ENCODE measurements at places on chromosomes 2 and 18. TPM values are rescaled to one million over a fixed set of nuclear protein-coding genes. Genes with fewer than 3 reads are reported as not detected.

DNA sequence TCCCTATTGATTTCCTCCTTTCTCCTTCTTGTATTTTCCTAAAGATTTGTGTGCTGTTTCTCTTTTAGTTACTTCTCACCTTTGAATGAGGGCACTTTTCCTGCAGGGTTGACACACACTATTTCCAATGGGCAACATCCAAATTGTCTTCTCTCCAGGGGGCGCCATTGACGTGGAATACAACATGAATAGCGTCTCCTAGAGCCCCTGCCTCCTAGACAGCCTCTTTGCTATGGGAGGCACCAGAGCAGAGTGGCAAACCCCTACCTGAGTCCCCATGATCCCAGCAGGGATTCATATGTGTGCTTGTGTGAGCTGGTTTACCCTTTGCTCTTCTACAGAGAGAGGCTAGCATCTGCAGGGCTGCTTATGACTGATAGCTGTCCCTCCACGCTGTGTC lies 61.3 kb upstream of the ITSN2 start:
- DNase-seq = peak; percentile 57

DNA sequence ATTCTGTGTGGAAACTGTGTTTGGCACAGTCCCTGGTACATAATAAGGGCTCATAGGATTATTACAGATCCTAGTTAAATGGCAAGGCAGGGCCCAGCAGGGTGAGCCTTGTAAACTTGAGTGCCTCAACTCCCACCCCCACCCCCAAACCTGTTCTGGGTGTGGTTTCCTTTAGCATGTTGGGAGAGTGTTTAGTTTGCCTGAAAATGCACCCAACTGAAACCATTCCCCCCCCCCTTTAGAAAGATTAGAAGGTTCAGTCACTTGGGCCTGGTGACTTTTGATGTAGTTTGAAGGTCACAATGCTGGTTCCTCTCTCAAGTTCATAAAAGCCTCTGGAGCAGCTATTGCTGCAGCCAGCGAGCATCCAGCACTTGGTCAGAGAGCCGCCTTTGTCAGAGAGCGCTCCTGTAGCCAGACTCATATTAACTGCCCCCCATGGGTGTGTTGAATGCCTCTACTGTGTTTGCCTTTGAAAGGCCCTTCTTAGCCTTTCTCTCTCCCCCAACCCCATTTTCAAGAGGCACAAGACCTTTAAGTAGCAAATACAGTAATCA lies 113.7 kb downstream of the SPTBN1 start:
- DNase-seq = no peak

DNA sequence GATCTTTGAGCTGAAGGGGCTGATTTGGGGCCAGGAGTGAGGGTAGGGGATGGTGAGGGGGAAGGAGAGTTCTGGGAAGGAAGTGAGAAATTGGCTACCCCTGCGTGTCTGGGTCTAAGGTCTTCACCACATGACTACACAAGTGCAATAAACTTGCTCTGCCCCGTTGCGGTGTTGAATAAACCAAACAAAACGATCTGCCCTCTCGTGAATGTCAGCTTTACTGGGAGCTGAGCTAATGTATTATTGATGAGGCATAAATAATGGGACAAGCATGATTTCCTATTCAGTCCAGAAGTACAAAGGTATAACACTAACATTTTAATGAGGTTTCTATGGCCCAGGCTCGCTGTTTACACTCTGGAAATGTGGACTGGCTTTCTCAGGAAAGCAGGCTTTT lies 8.0 kb upstream of the CFAP221 start:
- DNase-seq = no peak

DNA sequence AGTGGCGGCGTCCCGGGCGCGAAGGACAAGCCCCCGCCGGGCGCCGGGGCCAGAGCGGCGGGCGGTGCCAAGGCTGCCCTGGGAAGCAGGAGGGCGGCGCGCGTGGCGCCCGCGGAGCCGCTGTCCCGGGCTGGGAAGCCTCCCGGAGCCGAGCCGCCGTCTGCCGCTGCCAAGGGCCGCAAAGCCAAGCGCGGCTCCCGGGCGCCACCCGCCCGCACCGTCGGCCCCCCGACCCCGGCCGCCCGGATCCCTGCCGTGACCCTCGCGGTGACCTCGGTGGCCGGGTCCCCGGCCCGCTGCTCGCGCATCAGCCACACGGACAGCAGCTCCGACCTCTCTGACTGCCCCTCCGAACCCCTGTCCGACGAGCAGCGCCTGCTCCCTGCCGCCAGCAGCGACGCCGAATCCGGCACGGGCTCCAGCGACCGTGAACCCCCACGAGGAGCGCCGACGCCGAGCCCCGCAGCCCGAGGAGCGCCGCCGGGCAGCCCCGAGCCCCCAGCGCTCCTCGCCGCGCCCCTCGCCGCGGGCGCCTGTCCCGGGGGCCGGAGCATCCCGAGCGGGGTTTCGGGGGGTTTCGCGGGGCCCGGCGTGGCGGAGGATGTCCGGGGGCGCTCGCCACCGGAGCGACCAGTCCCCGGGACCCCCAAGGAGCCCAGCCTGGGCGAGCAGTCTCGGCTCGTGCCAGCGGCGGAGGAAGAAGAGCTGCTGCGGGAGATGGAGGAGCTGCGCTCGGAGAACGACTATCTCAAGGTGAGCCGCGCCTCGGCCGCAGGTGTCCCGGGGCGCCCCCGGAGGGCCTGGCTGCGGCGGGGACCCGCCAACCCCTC lies 820 bp downstream of the MTCL1 start:
- peak; percentile 65 for DNase-seq

DNA sequence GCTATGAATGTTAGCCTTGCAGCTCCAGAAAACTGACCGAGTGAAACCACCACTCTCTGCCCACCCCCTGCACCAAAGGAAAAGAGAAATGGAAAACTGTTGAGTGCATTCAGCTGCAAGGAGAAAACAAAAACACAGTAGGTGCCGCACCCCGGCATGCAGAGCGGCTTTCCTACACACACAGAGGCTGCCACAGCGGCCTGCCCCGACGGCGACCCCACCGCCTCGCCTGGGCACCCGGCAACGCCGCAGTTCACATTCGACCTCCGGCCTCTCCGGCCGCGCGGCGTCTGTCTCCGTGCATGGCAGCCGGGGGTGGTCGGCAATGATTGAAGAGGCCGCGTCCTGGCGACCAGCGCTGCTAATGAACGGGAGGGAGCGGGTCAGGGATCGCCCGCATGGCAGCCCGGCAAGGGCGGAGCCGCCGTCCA lies 417.1 kb upstream of the SALL3 start:
- DNase-seq = no peak

GRCh38 chr18:70142001-70142400 lies 63.5 kb downstream of the RTTN start:
- DNase-seq = no peak

DNA sequence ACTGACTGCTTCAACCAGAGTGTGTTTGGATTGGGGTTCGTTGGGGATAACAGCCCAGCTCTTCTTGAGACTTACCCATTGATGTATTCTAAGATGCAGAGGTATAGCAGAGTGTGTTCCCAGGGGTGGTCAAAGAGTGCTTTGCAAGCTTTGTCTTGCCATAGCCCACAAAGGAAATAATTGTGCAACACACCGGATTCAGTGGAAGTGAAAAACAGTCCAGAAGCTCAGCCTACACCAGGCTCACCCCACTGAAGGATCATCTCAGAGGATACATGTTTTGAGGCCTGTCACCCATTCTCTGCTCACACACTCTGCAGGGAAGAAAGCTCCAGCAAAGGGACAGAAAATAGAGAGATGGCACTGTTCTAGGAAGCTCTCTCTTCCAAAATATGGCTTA lies 9.6 kb downstream of the CACNB4 start:
- DNase-seq = no peak

- DNase-seq = no peak
Observed at GRCh38 chr2:19851116-19851695, 50.6 kb downstream of the TTC32 start.

- DNase-seq = peak; percentile 73
Observed at GRCh38 chr2:137951586-137951985, 12.7 kb upstream of the HNMT start.

DNA sequence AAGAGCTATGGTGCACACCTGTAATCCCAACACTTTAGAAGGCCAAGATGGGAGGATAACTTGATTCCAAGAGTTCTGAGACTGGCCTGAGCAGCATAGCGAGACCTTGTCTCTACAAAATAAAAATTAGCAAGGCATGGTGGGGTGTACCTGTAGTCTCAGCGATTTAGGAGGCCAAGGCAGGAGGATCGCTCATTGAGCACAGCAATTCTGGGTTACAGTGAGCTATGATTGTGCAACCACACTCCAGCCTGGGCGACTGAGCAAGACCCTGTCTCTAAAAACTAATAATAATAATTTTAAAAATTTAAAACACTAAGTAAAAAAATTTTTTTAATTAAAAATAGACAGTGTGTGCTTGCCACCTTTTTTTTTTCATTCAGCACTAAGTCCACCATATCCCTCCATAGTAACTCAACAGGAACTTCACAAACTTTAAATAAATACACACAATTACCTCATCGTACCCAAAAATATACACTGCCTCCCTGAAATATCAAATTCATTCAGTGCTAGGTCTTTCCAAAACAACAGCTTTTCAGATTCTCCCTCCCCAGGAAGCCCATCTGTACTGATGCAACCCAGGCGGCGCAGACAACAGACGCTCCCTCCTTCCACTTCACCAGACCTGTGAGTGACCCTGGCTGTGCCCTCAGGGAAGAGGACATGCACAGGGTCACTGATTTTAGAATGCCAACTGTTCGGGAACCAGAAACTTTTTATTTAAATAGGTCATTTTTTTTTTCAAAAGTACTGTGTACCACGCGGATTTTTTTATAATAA lies 29.6 kb downstream of the FAM168B start:
- no peak for DNase-seq

DNA sequence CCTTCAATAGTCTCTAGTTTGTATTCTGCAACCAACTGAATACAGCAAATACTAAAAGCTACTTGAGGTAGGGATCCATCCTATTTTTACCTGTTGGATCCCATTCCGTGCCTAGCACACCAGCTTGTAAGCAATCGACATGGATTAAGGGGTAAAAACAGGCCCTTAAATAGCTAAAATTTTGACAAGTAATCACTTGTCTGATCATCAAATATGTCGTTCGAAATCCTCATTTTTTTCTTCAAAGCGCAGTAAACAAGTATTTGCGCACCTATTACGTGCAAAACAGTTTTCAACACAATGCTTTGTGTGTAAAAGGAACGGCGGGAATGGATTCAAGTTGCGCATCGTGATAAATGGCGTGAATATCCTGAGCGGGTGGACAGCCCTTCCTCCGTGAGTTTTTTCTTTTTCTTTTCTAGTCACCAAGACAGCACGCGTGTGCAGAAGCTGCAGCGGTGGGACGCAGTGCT lies 1.4 kb upstream of the ACVR2A start:
- DNase-seq = no peak

DNA sequence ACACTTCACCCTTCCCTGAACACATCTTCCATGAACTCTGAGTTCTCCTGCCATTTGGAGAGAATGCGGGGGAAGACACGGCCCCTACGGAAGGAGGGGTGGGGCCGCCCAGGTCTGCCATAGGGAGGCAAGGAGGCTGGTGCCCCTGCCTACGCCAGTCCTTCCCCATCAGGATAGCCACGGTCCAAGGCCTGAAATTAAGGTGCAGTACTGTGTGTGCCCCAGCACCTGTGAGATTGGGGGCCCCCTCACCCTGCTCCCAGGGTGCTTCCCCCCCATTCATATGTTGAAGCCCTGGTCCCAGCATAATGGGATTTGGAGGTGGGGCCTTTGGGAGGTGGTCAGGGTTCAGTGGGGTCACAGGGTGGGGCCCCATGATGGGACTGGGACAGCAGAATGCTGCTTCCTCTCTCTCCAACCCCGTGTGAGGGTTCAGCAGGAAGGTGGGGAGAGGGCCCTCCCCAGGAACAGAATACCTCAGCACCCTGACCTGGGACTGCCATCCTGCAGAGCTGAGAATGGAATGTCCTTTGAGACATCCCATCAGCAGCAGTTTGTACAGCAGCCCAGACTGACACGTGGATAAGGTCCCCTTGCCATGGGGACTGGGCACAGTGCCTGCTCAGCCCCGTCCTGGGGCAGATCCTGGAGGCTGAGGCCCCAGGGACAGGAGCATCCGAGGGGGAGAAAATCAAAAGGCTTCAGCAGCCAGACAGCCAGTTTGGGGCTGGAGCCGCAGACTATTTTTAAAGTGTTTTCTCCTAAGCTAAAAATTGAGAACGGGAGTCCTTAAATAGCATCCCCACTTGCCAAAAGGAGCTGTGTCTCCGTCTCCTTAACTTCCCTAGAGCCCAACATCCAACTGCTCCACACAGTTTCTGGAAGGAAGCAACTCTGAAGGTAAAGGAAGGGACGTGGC lies 105.1 kb downstream of the NDUFA10 start:
- DNase-seq = no peak

GRCh38 chr2:111111101-111111755 lies 9.5 kb upstream of the BCL2L11 start:
- DNase-seq = no peak

- DNase-seq = peak; percentile 63
Observed at GRCh38 chr2:140600116-140600515, 1530.7 kb downstream of the LRP1B start.

DNA sequence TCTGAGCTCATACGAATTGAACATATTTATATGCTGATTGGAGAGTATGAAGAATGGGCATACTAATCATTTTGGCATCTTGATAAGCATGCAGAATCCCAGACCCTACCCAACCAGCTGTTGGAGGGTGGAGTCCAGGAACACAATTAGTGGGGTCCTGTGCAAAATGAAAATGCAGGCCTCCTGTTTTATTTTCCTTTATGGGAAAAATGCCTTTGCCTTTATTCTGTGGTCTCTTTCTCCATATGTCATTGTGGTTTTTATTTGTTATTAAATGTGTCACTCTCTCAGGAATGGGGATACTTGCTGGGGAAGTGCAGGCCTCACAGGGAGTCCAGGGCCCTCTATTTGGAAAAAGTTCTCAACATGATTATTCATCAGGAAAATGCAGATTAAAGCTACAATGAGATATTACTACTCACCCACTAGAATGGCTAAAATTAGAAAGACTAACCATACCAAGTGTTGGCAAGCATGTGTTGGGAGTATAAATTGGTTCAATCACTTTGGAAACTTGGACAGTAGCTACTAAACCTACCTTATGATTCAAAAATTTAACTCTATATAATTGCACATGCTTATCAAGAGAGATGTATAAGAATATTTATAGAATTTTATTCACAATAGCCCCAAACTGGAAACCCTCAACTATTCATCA lies 223.1 kb upstream of the FBXO11 start:
- DNase-seq = no peak

GRCh38 chr2:23745068-23745725 lies 181.7 kb downstream of the ATAD2B start:
- no peak for DNase-seq

- DNase-seq = no peak
Observed at GRCh38 chr2:175948191-175948590, 53.9 kb downstream of the LNPK start.

Gene DSEL
- 38.2 TPM for polyA plus RNA-seq

Gene UNC80
- polyA plus RNA-seq = not detected

Gene UBXN2A
- 16.3 TPM for polyA plus RNA-seq

Gene TNFAIP6
- polyA plus RNA-seq = 10.2 TPM

Gene B4GALT6
- 1.3 TPM for polyA plus RNA-seq

Gene CCDC178
- not detected for polyA plus RNA-seq

Gene MREG
- polyA plus RNA-seq = 1.8 TPM

Gene RASGRP3
- polyA plus RNA-seq = 0.18 TPM

Gene CGREF1
- polyA plus RNA-seq = 17.8 TPM

Gene RNF144A
- 0.67 TPM for polyA plus RNA-seq

Gene DOK6
- 1.1 TPM for polyA plus RNA-seq

Gene RPIA
- polyA plus RNA-seq = 9.2 TPM

Gene CRYGD
- not detected for polyA plus RNA-seq

Gene TBR1
- not detected for polyA plus RNA-seq

Data from GM23248 (cell line).